ENCODE measurements at places on chromosomes 2 and 18.

DNA sequence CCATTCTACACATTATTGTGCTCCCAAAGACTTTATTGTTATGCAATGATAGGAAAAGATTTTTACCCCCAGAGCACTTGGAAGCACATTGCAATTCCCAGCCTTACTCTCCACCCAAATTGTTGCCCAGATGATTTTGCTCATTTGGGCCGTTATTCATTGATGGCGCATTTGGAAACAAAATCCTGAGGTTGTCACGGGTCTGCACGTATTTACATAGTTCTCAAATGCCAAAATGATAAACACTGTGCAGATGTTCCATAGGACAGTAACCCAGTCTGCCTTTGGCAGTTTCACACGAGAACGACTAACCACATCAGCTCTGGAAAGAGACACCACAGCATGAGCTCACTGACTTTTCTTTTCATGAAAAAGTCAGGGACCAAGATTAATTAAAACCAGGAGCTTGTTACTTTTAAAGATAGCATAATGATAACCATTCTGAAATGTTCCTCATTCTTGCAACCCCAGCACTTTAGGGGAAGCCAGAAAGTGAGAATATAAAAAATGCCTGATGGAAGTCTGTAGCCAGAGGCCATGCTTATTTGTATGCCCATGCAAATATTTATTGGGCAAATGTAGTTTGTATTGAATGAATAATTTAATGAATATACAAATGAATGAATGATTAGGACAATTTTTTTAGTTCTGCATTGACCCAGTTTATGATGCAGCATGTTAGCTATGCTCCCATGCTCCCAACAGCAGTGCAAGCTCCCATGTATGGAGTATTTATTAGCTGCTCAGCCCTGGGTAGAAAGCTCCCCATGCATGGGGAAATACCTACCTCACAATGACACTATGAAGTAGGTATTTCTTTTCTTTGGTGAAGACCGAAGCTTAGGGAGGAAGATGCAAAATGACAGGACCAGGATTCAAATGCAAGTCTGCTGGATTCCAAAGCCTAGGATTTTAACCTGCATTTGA is 84.6 kb downstream of the MAIP1 start:
- DNase-seq: peak; percentile 49

DNA sequence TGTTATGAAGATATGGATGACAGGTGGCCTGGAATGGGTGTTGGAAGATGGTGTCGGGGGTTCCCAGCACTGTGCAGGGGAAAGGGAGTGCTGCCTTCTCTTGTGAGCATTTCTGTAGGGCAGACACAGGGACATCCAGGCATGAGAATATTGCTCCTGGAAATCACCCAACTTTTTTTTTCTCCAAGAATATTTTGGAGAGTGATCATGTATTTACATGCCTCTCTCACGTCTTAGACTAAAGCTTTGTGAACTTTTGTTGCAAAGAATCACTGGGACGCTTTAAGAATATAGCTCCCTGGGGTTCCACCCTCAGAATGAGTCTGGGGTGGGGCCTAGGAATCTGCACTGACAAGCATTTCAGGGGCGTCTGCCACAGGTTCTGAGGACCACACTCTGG is 68.7 kb downstream of the VWA3B start:
- no peak for DNase-seq

- DNase-seq: no peak
Measured at GRCh38 chr18:58407263-58407648, 221.6 kb downstream of the ALPK2 start.

DNA sequence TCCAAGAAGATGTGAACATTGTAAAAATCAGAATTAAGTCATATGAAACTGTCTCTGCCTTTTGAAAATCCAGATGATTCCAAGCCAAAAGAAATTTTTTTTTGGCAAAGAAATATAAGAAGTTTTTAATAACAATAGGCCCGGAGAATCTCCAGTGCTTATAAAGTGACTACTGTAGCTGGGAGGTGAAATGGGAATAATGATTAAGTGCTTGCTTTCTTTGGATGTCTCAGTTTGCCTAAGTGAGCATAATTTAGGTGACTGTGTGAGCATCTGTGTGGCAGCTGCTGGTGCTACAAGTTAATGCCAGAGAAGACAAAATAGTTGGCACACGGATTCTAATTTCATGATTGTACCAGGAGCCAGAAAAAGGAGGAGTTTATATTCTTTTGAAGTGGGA is 185.0 kb downstream of the LTBP1 start:
- DNase-seq: no peak

GRCh38 chr2:185201063-185201462 is 537.5 kb upstream of the FSIP2 start:
- no peak for DNase-seq

GRCh38 chr2:236130349-236130998 is 37.7 kb downstream of the GBX2 start:
- no peak for DNase-seq

DNA sequence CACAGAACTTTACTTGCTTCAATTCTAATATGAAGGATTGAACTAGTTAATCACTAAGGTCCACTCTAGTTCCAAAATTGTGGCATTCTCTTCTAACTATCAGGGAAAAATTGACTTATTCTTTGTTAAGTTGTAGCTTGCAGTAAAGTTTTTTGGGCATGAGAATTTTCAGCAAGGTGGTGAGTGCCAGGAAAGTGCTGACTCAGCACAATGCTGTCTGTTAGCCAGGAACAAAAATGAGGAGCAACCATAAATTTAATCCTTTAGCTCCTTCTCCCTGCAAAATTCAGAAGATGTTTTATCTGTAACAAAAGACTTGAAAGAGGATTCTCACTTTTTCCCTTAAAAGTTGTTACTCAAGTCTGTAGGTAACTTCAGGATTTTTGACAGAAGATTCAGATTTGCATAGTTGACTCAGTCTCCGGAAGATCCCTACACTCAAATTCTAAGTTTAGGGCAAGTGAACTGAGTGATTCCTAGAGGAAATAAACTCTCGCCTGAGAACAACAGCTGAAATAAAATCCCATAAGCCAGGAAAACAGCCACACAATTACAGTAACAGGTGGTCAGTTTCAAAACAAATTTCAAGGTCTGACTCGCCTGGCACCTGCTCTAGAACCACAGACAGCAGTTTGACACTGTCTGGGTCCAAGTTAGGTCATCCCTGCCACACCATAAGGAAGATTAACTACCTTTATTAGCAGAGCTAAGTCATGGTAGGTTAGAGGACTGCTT is 20.2 kb upstream of the DARS1 start:
- no peak for DNase-seq

DNA sequence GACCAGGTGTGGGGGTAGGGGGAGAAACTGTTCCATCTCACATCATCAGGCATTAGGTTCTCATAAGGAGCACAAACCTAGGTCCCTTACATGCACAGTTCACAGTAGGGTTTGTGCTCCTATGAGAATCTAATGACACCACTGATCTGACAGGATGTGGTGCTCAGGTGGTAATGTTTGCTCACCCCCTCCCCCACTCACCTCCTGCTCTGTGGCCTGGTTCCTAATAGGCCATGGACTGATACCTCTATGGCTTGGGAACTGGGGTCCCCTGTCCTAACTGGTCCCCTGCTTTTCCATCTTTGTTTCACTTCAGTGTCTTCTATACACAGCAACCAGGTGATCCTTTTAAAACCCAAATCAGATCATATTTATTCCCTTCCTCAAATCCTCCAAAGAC is 267.8 kb downstream of the TNS1 start:
- no peak for DNase-seq

GRCh38 chr2:23454501-23455120 is 69.6 kb downstream of the KLHL29 start:
- DNase-seq: no peak

DNA sequence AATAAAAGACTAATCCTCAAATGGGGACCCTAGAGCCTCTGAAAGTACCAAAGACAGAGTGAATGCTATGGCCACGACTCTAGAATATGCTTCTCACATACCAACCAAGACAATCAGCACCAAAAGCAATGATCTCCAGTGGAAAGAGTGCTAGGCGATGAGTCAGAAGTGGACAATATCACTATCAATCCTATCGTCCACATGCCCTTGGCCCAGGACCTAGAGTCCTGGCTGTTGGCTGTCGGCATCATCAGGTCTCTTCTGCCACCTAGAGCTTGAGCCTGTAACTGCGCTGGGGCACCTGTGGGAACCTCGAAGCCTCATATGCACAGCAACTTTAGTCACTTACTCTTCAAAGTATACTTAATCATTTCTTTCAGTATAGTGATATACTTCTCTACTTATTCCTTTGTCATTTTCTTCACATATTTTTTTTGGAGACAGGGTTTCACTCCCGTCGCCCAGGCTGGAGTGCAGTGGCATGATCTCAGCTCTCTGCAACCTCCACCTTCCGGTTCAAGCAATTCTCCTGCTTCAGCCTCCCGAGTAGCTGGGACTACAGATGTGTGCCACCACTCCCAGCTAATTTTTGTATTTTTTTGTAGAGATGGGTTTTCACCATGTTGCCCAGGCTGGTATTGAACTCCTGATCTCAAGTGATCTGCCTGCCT is 29.7 kb downstream of the NOL10 start:
- DNase-seq: peak; percentile 48

DNA sequence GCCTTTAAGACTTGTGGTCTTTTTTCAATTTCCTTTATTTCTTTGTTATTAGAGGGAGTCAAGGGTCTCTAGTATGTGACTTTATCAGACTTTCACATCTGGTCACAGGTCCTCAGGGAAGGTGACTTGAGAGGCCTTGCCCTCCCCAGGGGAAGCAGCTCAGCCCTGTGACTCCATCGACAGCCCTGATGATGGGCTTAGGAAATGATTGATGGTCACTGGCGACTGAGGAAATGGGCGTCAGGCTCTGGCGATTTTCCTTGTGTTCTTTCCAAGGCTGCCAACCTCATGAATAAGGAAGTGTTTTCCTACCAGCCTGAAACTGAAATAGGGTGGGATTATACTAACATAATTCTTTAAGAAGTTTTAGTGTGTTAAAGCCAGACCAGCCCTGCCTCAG is 21.1 kb downstream of the SERPINE2 start:
- no peak for DNase-seq

DNA sequence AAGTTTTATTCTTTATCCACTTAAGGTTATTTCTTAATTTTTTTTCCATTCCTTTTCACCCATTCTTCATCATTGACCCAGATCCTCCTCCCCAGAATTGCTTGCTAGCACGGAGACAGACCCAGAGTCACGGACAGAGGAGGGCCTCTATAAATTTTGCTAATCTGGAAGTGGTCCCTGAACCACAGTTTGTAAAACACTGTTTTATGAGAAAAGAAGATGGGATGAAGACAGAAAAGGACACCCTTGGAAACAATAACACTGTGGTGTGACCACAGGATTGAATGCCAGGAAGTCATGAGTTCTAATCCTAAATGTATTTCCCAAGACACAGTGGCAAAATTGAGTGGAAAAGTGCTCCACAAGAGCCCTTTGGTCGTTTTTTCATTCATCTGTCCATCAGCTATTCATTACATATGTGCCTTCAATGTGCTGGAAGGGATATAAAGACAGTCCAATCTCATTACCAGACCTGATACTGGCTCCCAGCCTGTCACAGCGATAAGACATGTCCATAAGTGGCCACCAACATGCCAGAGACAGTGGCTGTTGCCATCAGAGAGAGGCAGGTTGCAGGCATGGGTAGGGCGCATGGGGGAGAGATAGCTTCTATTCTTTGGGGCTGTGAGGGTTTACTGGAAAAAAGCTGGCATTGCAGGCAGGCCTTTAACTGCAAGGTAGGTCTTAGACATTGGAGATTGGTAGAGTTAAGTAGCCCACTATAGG is 175.2 kb upstream of the ALPP start:
- DNase-seq: peak; percentile 13

DNA sequence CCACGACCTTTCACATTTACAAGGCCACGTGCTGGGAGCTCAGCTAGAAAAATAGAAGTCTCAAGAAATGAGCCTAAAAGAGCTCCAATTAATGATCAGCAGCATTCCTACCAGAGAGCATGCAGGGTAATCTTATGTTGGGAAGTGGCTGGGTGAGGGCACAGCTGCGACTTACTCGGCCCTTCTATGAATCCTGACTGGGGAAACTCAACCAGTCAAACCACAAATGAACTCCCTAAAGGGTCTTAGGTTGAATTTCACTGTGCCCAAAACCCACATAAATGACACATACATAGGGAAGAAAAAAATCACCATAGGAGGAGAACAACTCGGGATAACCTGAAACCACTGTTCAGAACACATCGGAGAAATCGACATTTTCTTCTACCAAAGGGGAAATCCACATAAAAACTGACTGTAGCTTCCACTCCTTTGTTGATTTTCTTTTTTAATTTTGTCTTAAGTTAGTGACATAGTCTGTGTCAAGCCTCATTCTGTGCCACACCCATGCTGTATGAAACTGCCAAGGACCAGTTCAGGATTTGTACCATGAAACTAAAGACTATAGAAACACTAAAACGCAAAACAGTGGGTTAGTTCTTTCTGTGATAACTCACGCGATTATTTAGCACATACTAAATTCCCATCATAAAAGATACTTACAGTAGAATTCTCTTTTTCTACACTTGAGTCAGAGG is 54.7 kb downstream of the UXS1 start:
- DNase-seq: no peak

- no peak for DNase-seq
Measured at GRCh38 chr2:88885275-88885674, 193.8 kb downstream of the RPIA start.

DNA sequence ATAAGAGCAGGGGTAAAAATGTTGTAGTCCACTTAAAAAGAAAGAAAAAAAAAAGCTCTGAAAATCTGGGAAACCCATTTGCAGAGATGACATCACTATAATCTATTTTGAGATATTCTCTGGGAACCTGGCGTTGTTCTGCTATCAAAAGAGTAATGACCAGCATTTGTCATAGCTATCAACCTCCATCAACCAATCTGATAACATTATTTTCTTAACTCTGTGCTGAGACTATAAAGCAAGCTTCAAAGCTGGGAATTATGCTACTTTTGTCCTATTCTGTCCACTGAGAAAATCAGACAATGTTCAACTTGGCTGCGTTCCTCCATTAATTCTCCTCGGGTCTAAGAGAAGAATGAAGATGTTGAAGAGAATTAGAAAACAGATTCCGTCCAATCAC is 107.5 kb downstream of the STK39 start:
- no peak for DNase-seq

DNA sequence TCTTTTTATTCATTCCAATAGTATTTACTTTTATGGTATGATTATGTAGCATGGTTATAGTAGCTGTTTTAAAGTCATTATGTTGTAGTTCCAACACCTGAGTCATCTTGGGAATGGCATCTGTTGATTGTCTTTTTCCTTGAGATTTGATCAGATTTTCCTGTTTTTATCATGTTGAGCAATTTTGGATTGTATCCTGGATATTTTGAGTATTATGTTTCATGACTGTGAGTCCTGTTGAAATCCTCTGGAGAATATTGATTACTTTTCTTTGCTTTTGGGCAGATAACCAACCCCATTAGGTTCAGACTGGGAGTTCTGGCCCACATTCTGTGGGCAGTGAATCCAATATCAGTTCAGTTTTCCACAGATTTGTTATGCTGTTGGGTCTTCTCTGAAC is 163.2 kb upstream of the SPRED2 start:
- DNase-seq: no peak

DNA sequence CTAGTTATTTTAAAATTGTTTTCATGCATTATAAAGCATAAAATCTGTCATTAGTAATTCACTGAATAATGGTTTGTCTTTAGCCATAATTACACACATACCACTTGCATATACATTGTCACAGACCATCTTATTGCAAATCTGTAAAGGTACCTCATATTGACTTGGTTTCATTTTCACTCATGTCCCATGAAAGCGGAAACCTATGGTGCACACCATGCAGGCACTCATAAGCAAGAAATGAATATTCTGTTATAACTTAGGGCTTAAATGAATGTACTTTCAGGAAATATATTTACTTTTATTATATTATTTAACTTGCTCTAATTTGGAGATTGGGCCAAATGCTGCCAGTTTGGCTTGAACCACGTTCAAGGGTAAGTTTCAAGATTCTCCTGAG is 29.2 kb upstream of the STK17B start:
- no peak for DNase-seq
